ENCODE measurements at places on chromosomes 2 and 18.
A peak's percentile ranks its signal among the peaks of the same experiment; 100 is the strongest.

DNA sequence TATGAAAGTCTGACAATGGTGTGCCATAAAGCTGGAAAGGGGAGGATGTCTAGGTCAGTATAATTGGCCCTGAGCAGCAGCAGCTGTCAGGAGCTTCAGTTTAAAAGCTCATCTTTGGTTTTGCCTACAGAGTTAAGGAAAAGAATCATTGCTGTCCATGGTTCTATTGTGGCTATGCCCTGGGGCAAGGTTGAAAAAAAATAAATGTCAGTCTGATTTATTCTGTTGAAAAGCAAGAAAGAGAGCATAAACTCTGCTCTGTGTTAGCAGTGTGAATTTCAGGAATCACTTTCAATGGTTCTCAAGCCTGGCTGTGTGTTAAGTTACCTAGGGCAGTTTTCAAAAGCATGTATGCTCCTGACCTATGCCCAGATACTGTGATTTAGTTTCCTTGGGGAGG is 446.7 kb downstream of the SETBP1 start:
- no peak for DNase-seq

- no peak for DNase-seq
Observed at GRCh38 chr2:221231511-221231910, 340.6 kb downstream of the EPHA4 start.

DNA sequence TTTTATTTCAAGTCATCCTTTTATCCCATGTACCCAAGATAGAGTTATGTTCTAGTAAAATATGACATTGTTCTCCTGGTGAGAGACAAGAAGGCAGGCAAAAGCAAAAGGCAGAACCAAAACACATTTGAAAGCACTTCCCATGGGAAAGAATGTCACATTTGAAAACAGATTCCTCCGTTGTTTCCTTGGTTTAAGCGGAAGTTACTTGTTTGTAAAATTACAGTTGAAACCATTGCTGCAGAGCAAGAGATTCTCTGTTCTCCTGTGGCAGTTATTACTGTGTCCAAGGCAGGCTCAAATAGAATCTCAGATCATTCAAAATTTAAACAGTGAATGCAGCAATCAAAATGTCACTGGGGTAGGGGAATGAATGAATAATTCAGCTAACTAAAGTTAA is 149.6 kb downstream of the MTCL1 start:
- no peak for DNase-seq

DNA sequence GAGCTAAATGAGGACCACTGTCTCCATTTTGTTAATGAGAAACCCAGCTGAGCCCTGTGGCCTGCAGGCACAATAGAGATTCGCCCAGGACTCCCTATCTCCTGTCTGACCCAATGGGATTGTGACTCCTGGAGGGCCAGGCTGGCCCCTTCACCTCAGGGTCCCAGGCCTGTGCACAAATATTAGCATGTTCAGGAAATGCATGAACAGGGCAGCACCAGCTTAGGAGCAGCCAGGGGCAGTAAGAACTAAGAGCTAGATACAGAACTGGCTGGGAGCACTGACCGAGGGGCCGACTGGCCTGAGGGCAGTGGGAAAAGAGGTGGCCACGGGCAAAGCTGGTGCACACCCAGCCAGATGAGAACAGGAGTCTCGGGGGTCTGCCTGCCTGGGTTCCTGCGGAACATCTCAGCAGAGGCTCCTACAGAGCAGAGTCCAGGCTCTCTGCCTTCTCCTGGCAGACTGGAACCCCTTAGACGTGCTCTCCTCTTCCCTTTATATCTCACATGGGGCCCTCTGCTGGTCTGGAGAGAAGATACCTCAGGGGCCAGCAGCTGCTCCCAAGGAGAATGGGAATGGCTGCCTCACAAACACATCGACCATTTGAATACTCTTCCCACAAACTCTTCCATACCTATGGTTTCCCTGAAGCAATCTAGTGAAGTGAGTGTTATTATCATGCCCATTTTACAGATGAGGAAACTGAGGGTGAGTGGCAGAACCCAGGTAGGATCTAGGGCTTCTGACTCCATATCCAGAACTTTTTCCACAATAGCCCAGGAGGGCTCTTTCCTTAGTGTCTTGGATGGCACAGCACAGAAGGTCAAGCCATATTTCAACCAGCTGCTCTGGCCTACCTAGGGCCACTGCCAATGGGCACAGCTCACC is 77.6 kb upstream of the OTOF start:
- DNase-seq: no peak

GRCh38 chr2:1517786-1518185 is 104.5 kb downstream of the TPO start:
- no peak for DNase-seq

DNA sequence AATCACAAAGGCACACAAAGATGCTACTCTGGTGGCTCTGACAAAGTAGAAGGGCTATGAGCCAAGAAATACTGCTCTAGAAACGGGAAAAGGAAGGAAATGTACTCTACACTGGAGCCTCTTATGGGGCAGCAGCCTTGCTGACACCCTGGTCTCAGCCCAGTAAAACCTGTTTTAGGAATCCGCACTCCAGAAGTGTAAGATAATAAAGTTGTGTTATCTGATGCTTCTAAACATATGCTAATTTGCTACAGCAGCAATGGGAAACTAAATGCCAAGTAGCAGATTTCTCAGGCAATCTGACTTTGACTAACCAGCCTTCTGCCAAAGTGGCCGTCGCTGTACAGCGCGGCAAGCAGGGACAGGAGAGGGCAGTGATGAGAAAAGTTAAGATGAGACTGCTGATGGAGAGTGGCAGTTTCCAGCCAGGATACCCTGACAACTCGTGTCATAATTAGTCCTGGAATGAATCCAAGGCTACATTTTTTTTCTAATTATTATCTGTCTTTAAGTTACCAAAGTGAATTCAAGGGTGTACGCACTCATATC is 99.0 kb downstream of the NETO1 start:
- DNase-seq: no peak

- no peak for DNase-seq
Observed at GRCh38 chr2:219743548-219743947, 116.1 kb downstream of the SLC4A3 start.

- no peak for DNase-seq
Observed at GRCh38 chr2:21279525-21279924, 155.8 kb downstream of the TDRD15 start.

GRCh38 chr2:126908721-126909177 is 10.1 kb downstream of the TEX51 start:
- no peak for DNase-seq

DNA sequence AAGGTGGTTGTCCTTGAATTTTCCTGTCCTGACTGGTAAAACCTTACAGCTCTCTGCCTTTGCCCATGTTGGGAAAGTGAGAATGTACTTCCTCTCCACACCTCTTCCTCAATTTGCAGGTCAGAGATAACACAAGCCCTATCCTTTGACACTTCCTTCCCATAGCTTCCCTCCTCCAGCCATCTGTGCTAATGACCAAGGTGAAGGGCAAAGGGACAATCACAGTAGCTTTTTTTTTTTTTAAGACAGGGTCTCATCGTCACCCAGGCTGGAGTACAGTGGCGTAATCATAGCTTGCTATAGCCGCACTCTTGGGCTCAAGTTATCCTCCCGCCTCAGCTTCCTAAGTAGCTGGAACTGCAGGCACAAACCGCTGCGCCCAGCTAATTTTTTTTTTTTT is 24.3 kb upstream of the STPG4 start:
- DNase-seq: no peak

- no peak for DNase-seq
Observed at GRCh38 chr18:13834496-13835015, 10.6 kb downstream of the MC5R start.

DNA sequence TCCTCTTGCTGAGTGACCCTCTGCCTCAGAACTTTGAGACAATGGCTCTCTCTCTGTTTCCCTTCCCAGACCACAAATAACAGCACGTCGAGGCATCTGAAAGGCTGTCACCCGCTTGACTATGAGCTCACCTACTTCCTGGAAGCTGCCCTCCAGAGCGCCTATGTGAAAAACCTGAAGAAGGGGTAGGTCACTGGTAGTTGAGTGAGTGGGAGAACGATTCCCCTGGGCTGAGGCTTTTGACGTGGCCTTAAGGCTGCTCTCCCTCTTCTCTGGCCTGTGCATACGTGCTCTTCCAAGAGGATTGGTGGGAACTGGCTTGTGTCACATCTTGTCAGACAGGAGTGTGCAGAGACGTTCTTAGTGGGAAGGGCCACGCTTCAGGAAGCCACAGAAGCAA is 63.1 kb upstream of the MCFD2 start:
- no peak for DNase-seq

GRCh38 chr2:99430614-99431291 is 59.1 kb downstream of the REV1 start:
- DNase-seq: no peak

DNA sequence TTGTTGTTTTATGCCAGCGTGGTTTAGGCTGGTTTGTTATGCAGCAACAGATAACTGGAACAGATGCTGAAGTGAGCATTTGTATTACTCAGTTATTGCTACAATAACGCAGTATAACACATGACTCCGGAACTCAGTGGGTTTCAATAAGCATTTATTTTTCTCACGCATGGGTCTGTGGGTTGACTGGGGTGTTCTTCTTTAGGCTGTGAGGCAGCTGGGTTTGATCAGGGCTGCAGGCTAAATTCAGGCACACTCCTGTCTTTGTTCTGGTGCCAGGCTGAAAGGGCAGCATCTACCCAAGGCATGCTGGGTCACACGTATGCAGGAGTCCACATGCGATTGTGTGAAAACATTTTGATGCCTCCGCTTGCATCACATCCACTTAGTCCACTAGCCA is 3.8 kb upstream of the SLC1A4 start:
- DNase-seq: no peak

DNA sequence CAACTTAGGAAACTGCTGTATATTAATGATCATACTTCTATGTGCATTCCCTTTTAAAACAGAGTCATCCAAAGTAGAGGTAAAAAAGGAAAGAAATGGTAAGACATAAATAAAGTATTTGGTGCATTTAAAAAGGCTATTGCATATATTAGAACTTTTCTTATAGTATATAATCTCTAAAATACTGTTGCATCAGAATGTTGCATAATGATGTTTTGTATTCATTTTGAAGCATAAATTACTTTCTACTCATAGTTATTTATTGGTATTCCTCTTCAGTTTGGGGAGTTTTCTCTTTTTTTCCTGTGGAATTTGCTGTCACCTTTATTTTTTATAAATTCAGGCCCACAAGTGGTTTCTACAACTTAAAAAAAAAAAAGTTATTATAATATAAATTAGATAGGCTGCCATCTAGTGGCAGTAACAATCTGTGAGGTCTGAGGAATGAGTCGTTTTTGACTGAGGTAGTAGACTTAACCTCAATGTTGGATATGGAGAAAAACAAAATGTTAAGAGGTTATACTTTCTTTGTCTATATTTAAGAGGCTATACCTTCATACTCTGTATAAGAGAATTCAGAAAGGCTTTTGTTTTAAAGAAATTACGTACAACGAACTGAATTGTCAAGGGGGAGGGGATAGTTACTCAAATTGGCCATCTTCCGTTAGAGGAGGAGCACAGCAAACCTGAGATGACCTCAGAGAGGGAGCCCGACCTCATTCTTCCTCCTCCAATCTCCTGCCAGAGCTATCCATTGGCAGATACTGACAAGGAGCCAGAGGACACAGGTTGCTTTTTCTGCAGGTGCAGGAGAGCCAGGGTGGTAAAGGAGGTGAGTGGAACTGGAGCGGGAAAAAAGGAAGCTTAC is 23.8 kb downstream of the ANKAR start:
- peak; percentile 69 for DNase-seq

DNA sequence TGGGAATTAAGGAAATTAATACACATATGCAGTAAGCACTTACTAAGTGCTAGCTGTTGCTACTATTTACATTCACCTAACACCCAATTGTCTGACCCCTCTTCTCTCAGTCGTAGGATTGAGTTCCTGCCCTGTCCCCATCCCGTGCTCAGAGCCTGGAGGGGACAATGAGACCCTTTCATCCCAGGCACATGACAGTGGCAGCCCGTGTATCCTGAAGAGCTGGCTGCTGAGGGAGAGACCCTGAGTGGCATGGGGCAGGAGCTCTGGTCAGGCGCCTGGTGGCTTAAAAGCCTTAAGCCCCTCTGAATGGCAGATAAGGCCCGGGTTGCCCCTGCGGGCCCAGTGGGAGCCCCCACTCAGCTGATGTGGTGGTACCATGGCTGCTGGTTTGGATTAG is 99.0 kb downstream of the DYSF start:
- DNase-seq: no peak
